Uterine smooth muscle cell (primary cell): ENCODE measurements at places on chromosomes 11 and 22. TPM values are rescaled to one million over a fixed set of nuclear protein-coding genes. Genes with fewer than 3 reads are reported as not detected.

TXNRD2 gene
- 23.4 and 25.9 TPM in 2 replicates for total RNA-seq

ASCL2 gene
- total RNA-seq: not detected in 2 replicates

OR8A1 gene
- total RNA-seq: not detected in 2 replicates

CDCA5 gene
- 7.1 and 18.6 TPM in 2 replicates for total RNA-seq

GAL3ST3 gene
- total RNA-seq: 0.12 TPM in 1 of 2 replicates, not detected in the other

LIF gene
- total RNA-seq: 16.5 and 23.8 TPM in 2 replicates

MPEG1 gene
- total RNA-seq: not detected in 2 replicates

GPR83 gene
- under 0.01 TPM in 1 of 2 replicates, not detected in the other for total RNA-seq

SYCE3 gene
- total RNA-seq: not detected in 2 replicates

HPX gene
- total RNA-seq: 0.33 and 0.50 TPM in 2 replicates

TSKU gene
- total RNA-seq: 5.1 and 9.4 TPM in 2 replicates

ZNF215 gene
- 10.4 and 10.6 TPM in 2 replicates for total RNA-seq

TSGA10IP gene
- total RNA-seq: 0.11 and 0.37 TPM in 2 replicates
